ENCODE measurements at places on chromosomes 1 and 21.

DNA sequence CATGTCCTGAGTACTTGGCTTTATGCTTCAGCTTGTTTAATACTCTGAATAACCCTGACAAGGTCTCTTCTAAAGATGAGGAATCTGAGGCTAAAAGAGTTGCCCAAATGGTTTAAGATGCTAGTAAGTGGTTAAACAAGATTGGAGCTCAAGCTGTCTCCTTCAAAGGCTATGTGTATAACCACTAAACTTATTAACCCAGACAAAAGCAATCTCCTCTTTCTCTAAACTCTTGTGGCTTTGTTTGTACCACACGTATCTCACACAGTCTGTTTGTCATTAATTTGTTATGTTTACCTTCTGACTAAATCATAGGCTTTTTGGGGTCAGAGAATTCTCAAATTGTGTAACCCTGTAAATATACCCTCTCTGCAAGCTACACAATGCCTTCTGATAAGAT, 89.9 kb downstream of the HMCN1 start:
- DNase-seq: no peak

- DNase-seq: peak; percentile 80
Measured at GRCh38 chr1:181166377-181167196, 78.1 kb downstream of the IER5 start.

DNA sequence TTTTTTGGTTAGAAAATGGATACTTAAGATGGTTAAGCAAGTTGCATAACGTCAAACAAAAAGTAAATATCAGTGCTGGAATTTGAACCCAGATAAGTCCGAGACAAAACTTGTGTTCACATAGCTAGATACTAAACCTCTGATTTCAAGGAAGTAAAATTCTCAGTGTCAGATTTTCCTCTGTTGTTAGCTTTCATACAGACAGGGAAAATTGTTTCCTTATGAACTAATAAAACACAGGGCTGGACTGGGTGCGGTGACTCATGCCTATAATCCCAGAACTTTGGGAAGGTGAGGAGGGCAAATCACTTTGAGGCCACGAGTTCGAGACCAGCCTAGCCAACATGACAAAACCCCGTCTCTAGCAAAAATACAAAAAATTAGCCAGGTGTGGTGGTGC, 51.3 kb downstream of the PCNX2 start:
- no peak for DNase-seq

- DNase-seq: no peak
Measured at GRCh38 chr1:183648042-183648441, 5.1 kb downstream of the APOBEC4 start.

DNA sequence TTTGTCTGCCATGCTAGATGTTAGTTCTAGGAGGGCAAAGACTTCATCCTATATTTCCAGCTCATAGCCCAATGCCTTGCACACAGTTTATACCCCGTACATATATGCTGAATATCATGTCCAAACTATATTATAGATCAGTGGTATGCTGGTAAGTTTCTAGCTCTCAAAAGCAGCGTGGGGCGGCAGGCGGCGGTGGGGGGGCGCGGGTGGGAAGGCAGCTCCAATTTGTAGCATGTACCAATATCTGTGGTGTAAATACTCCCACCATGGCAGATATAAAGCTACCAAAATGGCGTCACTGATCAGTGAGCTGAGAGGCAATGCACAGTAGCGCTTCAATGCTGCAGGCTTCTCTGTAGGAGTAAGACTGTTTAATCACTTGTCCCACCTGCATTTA, 77.1 kb downstream of the PATJ start:
- no peak for DNase-seq

- no peak for DNase-seq
Measured at GRCh38 chr1:174671826-174672225, 224.1 kb downstream of the GPR52 start.

DNA sequence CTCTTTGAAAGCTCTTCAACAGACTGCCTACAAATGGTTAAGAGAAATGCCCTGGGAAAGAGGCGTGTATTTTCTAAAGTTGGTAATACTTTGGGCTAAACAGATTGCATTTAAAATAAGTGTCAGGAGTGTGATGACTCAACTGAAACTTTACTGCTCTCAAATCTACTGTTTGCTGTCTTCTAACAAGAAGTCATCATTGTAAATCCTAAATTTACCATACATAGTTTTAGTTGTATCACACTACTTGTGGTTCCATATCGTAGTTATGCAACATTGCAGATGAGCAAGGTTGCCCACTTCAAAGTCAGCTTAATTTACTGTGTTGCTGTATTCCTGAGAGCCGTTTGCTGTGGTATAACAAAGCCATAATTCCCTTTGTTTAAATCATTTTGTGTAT, 59.6 kb downstream of the RGS21 start:
- no peak for DNase-seq

DNA sequence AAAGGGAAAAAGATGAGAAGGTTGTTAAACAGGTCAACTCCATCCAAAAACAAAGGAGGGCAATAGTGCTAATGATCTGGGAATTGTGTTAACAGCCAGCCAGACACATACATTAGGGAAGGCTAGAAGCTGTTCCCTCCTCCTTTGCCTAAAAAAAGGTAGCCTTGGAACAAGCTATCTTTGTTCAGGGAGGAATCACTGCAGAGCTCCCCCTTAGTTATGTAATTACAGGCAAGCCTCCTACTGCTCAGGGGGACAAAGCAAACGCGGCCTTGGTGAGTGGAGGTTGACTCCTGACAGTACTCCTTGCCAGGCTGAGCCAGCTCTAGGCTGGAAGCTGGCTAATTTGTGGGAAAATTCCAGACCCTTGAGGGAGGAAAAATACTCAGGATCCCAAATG, 97.6 kb downstream of the VAV3 start:
- DNase-seq: no peak

DNA sequence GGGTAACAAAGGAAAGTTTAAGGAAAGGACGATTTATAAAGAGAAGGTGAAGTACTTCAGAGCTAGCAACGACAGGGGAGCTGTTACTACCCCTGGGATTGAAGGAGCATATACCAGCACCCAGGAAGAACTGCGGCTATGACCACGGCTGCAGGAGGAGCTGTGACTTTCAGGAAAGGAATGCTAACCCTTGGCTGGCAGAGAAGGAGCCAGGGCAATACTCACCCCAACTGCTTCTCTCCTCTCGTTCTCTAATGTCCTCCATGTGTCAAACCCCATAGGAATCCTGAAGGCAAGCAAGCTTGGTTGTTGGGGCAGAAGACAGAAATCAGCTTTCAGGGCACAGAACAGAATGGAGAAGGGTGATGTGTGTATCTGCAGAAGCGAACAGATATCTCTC, 120.5 kb downstream of the TMEM53 start:
- no peak for DNase-seq

DNA sequence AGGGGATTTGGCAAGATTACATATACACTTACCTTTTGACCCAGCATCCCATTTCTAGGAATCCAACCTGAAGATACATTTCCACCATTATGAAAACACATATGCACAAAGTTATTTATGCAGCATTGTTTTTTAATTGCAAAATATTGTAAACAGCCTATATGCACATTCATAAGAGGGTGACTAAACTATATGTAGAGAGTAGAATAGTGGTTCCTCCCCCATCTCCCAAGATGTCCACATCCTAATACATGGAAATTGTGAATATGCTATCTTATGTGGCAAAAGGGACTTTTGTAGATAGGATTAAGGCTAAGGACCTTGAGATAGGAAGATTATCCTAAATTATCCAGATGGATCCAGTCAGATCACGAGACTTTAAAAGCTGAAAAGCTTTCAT, 91.6 kb downstream of the CLEC20A start:
- no peak for DNase-seq

DNA sequence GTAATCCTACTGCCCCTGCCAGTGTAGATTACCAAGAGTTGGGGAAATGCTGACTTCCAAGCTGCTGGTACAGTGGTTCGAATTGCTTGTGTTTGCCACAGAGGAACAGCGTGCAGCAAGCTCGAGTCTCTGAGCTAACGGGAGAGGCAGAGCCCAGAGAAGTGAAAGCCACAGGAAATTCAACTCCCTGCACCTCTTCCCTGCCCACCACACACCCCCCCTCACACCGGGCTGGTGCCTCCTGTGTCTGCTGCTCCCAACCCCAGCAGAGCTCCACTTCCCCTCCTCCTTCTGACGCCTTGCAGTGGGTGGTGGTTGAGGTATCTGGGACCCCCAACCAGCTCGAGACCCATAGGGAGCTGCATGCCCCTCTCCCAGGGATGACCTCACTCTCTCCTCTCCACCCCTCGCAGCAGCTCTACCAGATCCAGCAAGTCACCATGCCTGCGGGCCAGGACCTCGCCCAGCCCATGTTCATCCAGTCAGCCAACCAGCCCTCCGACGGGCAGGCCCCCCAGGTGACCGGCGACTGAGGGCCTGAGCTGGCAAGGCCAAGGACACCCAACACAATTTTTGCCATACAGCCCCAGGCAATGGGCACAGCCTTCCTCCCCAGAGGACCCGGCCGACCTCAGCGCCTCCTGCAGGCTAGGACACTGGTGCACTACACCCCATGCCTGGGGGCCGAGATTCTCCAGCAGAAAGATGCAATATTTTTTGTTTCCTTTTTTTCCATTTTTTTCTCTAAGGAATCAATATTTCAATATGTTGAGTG, 13.1 kb upstream of the KCNQ4 start:
- no peak for DNase-seq

DNA sequence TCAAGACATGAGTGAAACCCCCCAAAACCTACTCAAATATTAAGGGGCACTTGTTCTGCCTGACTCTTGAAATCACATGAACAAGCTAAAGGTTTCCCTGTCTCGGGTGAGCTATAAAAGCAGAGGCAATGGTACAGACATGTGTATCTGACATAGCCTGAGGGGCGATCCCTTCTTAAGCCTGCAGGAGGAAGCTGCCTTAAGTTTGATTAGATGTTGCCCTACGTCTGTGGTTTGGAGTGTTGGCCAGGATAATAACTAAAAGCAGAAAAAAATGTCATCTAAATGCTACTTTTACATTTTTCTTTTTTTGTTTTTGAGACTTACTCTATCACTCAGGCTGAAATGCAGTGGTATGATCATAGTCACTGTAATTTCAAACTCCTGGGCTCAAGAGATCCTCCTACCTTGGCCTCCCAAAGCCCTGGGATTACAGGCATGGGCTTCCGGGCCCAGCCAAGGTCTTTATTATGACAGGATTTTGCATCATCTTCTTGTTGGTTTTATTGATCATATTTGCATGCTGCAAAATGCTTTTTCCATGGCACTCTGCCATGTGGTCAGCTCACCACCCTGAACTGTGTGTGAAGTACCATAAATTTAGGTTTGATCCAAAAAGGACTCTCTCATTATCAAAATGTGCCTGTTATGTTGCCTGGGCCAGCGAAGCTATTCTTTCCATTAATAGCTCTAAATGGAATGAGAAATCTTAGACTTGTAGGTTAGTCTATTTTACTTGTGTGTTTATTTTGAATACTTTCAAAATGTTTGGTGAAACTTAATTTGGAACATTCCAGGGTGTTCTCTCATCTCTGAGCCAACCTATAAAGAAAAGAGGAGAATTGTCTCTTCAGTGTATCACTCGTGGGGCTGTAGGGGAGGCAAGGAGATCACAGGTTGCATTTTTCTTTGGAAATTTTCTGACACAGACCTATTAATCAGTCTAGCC, 15.0 kb upstream of the HMGN1 start:
- no peak for DNase-seq

GRCh38 chr1:48741380-48741779, 35.3 kb downstream of the BEND5 start:
- DNase-seq: no peak

- no peak for DNase-seq
Measured at GRCh38 chr21:45518742-45519141, 23.5 kb downstream of the SLC19A1 start.

DNA sequence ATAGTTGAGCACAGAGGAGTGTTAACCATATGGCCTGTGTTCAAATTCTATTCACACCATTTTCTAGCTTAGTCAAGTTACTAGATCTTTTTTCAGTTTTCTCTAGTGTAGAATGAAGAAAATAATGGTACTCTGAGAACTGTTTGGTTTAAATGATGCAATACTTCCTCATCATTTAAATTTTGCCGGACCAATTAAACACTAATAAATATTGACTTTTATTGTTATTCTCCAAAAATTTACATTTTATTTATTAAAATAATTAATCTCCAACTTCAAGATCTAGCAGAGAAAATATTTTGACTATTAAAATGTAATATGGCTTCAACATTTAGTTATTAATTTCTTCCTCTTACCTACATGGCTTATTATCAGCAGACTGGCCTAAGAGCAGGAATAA, 123.1 kb downstream of the OLFM3 start:
- no peak for DNase-seq

DNA sequence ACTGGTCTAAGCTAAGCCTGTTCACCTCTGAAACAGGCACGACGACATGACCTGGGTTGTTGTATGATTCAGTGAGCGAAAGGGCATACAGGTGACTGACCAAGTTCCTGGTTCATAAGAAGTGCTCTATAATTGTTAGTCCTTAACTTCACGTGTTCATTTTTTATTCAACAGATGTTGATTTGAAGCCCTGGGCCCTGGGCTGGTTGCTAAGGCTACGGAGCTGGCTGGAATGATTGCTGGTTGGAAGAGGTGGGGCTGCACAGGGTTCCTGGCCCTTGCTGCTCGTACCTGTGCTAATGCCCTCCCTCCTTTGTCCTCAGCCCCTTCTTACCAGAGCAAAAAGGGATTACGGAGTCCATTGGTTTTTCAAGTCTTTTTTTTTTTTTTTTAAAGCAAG, 111.3 kb upstream of the CSF3R start:
- DNase-seq: no peak

DNA sequence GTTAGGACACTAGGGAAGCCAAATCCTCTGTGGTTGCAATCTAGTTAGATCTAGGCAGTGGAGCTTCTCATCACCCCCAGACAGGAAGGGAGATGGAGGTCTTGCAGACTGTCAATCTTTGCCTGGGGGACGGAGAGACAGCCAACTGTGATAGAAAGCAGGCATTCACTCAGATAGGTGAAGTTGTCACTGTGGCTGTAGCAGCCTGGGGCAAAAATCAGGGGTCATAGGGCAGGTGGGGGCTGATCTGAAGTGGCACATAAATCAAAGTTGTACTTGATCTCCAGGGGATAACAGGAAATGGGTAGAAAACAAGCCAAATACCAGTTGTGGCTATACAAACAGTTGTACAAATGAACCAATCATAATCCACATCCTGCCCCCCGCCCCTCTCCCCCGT, 620.9 kb upstream of the USP24 start:
- no peak for DNase-seq

DNA sequence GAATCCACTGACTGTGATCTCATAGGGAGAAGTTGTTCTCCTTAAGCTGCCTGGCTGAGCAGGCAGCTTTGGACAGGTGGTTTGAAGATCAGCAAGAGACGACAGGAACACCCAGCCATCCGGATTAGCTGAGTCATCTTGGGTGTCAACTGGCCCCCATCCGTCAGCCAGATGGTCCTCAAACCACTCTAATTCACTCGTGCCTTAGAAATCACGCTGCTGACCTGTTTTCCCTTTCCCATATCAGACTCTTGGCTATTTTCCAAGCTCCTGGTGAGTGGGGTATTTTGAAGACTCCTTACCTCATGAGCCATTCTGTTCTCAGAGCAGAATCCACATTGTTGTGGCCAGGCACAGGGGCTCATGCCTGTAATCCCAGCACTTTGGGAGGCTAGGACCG, 149.1 kb upstream of the L1TD1 start:
- no peak for DNase-seq

All from CD4-positive, alpha-beta T cell treated with Interleukin-10 for 1 hour (primary cell).